Hematopoietic multipotent progenitor cell treated with erythropoietin and hydrocortisone succinate and interleukin-3 and kit ligand, for 15 days (in vitro differentiated cells): ENCODE measurements at places on chromosomes 6 and 20.

- no peak for DNase-seq
These were observed 18.0 kb downstream of the C6orf52 start for GRCh38 chr6:10676403-10676802.

- no peak for DNase-seq
These were observed 95.0 kb downstream of the ERMARD start for GRCh38 chr6:169846286-169847056.

DNA sequence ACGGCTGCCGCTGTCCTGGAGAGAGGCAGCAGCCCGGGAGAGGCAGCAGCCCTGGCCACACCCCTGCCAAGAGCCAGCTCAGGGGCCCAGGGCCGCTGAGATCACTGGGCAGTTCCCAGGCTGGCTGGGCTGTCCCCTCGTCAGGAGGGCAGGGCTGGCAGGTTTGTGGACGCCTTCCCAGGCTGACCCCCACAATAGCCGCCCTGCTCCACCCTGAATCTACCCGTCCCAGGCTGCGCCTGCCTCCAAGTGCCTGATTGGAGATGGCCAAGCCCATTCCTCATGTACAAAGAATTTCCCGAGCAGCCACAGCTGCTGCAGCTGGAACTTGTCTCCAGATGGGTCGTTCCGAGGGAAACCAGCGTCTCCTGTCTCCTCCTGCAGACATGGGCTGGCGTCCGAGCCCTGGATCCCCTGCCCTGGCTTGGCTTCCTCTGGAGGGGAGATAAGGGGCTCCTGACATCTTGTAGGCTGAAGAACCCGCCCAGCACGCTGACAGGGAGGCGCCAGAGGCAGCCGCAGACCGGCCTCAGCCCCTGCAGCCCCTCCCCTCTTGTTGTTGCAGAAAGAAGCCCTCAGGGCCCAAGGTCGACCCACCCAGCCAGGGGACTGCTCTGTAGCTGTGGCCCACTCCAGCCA lies 9.4 kb upstream of the GATA5 start:
- DNase-seq: peak; percentile 59

- no peak for DNase-seq
These were observed 347.0 kb downstream of the BTBD3 start for GRCh38 chr20:12264711-12265110.

DNA sequence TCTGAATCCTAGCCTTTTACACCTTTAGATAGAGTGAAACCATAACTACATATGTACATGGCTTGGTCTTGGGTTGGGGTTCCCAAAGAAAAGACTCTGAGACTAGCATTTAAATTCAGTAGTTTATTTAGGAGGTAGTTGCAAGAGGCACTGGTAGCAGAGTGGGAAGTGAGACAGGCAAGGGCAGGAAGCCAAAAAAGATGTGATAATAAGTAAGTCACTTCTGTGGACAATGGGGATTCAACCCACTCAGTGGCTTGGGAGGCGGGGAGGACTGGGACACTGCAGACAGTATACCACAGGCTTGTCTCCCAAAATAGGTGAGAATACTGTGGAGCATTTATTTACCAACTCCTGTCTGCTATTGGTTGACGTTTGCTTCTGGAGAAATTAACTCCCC lies 131.9 kb downstream of the SLC24A3 start:
- no peak for DNase-seq

DNA sequence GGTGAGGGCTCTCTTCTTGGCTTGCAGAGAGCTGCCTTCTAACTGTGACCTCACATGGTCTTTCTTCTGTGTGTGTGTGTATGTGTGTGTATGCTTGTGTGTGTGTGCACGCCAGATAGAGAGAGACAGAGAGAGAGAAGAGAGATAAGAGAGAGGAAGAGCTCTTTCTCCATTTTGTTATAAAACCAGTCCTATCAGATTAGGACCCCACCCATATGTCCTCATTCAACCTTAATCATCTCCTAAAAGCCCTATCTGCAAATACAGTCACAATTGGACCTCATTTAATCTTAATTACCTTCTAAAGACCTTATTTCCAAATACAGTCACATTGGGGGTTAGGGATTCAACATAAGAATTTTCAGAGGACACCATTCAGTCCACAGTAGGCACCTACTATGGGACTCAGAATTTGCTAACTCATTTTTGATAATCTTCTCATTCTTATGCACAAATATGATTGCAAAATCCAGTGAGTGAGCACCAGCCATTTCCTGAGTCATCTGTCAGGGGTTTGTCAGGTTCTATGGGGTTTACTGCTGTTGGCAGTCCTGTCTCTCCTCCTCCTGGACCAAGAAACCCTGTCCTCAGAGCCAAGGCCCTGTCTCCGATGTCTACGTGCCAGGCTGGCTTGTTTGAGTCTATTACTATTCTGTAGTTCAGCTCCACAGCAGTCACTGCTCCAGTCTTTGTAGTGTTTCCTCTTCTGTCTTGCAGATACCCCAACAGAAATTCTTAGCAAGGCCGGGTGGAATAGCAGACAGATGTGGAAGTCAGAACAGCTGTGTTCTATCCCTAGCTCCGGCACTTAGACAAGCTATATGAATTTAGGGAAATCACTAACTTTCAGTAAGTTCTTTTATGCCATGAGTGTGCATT lies 59.0 kb upstream of the FAM184A start:
- DNase-seq: peak; percentile 55

- no peak for DNase-seq
These were observed 14.0 kb upstream of the GRM4 start for GRCh38 chr6:34159844-34160243.

- no peak for DNase-seq
These were observed 18.1 kb upstream of the SNRPB2 start for GRCh38 chr20:16711661-16712258.

GRCh38 chr6:129276986-129277385 lies 394.0 kb downstream of the LAMA2 start:
- DNase-seq: no peak

DNA sequence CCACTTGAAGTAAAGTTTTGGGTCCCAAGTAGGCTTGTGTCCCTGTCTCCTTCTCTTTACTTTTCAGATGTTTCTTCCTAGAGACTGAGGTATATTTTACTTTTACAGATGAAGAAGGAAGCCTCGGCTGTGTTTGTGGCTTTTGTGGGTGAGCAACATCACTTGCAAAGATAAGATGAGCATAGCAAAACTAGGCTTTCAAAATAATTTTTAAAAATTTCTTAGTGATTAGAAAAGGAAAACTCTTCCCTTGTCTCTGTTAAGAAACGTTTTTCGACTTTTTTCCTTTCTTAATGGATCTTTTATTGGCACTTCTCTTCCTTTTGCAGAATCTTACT lies 7.6 kb downstream of the PTPN1 start:
- no peak for DNase-seq

- DNase-seq: no peak
These were observed 18.3 kb upstream of the RIMS4 start for GRCh38 chr20:44828640-44829039.

DNA sequence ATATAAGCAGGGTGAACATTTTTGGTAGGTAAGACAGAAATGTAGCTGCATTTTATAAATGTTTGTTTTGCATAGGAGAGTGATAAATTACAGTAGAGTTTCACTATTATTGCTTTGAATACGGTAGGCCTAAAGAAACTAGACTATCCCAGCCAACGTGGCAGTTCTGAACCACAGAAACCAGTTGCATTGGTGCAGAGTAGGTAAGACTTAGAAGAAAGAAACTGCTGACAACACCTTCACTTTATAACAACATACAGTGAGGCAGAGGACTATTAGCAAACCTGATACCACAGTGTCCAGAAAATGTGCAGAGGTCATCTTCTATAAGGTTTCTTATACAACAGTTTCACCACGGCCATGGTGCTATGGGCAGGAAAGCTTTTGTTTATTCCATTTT lies 566.1 kb downstream of the KIF16B start:
- DNase-seq: no peak

GRCh38 chr6:95091823-95092436 lies 485.4 kb upstream of the MANEA start:
- peak; percentile 2 for DNase-seq

- no peak for DNase-seq
These were observed 378.0 kb downstream of the CD109 start for GRCh38 chr6:74073999-74074398.

- no peak for DNase-seq
These were observed 195.6 kb downstream of the HDGFL1 start for GRCh38 chr6:22765015-22765414.

DNA sequence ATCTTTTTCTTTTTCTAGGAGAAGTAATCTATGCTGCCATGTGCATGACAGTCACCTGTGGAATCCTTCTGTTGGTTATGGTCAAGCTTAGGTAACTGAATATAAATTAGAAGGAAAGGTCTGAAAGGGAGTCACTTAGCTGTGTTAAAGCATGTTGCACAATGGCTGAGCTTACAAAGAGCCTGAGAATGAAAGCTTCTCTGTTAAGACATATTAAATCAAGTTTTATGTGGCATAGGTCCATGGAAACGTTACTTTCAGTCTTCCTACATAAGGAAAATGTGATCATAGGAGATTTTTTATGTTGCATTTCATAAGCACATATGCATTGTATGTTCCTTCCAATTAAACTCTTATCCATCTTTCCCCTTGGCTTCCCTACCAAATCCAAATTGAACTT lies 72.1 kb downstream of the GFRAL start:
- no peak for DNase-seq

GRCh38 chr6:83592770-83593394 lies 80.5 kb downstream of the PRSS35 start:
- no peak for DNase-seq

DNA sequence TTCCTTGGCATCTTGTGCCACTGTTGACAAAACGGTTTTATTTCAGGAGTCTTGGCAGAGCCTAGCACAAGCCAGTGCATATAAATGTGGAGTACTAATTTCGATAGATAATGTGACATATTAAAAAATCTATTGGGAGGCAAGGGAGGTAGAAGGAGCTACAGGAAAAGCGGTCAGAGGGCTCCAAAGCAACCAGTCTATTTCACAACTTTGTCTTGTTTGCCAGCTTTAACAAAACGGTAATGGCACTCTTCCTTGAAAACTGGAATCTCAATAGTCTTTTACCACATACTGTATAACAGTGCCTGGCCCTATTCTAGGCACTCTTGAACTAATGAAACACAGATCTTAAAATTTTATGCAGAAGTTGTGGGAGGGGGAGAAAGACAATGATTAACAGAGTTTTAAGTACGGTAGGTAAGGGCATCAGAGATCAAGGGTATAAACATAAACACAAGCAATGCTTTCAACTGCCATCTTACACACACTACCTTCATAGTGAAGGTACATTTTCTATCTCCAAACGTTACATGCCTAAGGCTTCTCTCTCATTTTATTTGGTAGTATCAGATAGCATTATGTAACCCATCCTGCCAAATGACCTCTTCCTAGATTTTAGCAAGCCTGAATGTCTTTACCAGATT lies 33.5 kb upstream of the SYNCRIP start:
- no peak for DNase-seq

DNA sequence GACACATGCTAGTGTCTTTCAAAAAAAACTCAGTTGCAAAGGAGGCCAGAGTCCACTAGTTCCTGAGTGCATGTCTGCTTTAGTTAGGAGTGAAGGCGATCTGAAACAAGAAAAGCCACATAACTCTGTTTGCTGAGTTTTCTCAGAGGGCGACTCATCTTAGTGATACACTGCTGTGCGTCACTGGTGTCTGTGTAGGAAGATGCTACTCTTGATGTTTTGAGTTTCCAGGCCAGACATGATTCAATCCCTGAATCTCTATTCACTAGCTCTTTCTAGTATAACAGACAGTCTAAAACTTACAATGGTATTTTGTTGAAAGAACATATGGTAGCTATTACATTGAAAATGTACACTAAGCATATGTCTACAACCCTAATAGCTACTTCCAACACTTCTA lies 60.9 kb downstream of the GFRAL start:
- no peak for DNase-seq

- no peak for DNase-seq
These were observed 14.0 kb downstream of the DCBLD1 start for GRCh38 chr6:117496383-117496990.

DNA sequence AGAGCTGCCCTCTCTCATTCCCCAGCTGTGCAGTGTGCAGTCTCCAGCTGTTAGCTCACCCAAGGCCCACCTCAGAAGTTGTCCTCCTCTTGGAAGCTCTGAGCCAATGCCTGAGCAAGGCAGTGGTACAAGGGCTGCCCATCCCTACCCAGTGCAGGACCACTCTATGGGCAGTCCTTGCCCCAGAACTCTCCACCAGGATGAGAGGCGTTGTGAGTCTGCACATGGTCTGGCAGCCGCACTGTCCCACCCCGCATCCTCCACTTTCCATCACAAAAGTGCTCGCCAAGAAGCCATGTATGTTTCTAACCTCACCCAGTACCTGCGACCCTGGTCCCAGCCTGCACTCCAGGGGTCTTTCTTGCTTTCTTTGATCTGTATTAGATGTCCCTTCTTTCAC lies 175.1 kb upstream of the PMEPA1 start:
- DNase-seq: no peak

DNA sequence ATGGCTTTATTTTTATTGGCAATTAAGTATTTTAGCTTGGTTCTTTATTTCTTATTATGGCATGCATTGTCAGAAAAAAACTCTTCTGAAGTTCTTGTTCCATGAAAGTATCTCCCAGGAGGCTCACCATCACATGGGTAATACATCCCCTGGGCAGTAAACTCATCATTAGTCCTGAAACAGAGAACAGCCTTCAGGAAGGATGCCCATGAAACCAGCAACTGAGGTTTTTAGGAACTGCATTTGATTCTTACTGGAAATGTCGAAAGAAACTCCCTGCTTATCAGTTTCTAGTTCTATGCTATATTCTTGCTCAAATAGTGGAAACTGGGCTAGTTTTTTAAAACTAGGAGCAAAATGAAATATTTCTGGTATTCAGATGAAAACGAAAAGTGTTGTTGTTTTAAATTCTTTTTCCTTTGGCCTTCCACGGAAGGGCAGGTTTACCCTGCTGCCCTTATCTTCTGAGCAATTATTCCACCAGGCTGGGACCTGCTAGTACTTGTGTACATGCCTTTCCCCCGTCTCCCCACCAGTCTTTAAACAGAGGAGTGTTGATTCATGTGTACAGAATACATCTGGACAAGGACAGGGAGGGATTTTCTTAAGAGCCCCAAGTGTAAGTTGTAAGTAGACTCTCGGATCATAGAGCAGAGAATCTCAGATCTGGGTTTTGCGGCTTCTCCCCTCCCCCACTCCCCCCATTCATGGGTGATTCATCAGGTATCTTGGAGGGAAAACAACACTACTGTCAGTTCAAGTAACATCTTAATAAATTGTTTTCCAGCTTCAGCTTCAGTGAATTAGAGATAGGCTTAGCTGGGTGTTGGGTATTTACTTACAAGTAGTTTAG lies 81.5 kb downstream of the RTN4IP1 start:
- no peak for DNase-seq

GRCh38 chr6:53924277-53924676 lies 129.5 kb downstream of the LRRC1 start:
- no peak for DNase-seq

DNA sequence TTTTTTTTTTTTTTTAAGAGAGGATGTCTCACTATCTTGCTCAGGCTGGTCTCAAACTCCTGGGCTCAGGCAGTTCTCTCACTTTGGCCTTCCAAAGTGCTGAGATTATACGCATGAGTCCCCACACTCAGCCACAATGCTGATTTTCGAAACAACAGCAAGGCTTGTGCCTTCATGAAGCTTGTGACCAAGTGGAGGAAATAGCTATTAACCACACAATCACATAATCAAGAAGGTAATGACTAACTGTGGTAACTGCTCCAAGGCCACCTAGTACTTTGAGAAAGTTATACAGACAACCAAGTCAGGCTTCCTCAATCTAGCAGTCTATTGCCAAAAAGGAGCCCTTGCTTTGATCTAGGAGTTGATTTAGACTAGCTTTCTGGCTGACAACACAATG lies 46.3 kb downstream of the SOD2 start:
- no peak for DNase-seq

GRCh38 chr6:158707120-158707820 lies 57.4 kb downstream of the SYTL3 start:
- DNase-seq: peak; percentile 13
